ENCODE measurements at places on chromosomes 2 and 18.

DNA sequence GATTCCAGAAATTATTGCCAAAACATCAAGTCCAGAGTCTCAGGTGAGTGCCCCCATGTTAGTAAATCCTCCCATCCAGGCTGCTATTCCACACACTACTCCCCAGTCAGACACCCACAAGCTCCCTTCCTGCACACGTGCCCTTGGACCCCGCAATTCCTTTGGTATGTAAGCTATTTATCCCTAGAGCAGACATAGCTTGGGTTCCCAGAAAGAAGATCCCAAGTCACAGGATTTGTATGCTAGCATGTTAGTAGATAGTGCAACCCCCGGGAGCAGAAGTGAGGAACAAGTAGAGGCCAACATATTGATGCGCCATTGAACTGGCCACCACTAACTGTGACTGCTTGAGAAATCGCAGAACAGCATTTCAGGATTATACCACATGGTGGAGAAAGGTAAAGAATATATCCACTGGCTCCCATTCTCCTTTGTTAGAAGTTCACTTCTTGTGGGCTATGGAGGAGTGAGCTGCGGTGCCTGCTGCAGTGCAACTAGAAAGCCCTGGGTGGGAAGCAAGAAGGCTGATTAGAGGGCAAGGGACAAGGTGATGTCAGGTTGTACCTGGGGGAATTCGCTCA, 137.5 kb upstream of the CHAC2 start:
- DNase-seq, result no peak

DNA sequence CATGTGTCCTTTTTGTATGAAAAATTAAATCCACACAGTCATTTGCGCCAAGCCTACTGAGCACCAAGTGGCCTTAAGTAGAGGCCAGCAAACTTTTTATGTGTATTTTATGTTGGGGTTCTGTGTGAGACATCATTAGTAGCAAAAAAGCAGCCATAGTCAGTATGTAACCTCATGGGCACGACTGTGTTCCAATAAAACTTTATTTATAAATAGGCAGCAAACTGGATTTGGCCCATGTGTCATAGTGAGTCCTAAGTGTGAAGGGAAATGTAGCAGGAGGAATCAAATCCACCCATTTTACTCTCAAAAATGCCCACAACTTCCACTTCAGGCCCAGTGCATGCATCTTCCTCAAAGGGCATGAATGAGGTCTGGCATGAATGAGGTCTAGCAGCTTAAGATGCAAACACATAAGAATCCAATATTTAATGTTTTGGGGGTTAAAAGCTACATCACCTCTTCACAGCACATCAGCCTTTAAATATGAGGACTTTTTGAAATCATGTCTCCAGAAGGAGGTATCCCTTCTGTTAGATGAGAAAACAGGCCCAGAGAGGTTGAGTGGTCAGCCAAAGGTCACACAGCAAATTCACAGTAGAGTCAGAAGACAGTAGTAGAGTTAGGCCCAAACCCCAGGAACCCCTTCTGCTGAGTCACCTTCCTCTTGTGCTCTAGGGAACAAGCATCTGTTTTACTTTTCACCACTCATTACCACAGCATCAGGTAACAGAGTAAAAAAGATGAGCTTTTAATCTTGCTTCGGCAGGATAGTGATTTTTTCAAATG, 45.6 kb downstream of the MREG start:
- DNase-seq, result no peak

DNA sequence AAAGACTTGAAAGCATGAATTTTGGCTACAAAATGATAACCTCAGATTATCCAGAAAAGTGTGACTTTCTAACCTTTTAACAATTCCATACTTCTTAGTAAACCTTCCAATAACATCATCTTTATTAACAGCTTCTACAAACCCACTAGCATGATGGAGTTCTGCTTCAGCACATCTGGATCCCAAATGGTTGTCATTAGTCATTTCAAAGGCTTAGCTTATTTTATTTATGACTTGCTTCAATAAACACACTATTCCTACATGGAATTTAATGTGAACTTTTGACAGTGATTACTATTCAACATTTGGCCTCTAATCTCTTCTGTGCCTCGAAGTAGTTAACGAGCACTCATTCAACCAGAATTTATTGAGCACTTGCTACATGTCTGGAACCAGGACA, 808.3 kb downstream of the TSN start:
- no peak for DNase-seq

DNA sequence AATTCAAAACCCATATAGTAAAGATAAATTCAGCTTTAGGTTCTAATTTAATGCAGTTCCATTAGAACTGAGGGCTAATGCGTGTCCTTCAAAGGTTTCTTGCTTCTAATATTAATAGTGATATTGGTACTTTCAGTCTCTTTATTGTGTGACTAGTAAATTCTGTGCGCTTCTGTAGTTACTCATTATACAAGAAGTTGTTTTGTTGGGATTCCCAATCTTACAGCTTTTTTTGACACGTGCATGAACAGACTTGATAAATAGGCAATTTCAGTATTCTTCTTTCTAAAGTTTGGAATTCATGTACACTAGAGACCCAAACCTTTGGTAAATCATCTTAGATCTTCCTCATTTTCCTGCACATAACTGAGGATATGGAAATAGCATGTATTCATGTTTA, 71.8 kb downstream of the HAUS1 start:
- no peak for DNase-seq

DNA sequence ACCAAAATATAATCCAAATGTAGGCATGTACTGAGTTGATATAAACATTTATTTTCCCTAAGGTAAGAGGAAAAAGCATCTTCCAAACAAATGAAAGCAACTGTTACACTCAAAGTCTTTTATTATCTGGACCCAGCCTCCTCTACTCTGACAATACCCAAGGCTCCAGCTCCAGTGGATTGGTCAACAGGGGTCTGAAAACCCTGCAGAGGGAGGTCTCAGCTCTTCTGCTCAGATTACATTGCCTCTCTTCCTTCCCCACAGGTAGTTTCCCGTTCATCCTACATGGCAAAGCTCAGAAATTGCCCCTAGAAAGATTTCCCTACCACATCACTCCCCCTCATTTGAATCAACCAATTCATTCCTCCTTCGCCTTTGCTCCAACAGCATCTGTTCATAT, 457.0 kb downstream of the METTL4 start:
- DNase-seq, result no peak

- DNase-seq, result no peak
Observed at GRCh38 chr2:164371916-164372315, 249.4 kb downstream of the GRB14 start.

- no peak for DNase-seq
Observed at GRCh38 chr2:44578471-44579093, 216.8 kb downstream of the CAMKMT start.

DNA sequence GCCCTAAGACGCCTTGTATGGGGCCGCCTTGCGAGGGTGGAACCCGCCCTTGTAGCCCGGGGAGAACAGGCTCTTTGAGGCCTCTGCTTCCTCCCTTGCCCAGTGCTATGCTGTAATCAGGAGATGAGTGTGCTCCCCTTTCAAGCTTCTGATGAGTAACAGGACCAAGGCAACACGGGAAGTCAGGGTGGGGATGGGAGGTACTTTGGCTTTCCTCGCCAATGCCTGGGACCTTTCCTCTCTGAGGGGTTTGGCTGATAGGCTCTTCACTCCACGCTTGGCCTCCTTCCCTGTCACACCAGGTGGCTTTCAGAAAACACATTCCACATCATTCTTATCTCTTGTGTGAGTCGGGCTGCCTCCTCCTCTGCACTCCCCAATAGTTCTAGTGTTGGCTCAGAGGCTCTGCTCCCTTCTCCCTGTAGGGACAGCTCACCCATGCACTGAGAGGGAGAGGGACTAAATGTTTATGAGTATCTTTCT, 223.7 kb upstream of the TRIB2 start:
- peak; percentile 29 for DNase-seq

DNA sequence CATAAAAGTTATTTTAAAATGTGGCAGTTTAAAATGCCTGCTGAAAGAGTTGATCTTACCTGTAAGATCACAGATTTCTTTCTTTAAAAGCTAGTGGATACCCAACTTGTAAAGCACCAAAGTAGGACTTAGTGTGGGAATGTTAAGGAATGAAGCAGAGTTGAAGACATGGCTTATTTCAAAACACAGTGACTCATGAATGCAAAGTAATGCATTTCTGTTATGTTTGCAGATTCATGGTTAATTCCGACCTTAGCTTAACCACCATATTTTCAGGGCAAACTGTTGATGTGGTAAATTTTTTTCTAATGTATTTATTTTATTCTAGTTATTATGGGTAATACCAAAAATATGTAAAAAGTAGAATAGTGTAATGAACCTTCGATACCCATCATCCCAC, 206.8 kb upstream of the FOSL2 start:
- DNase-seq, result no peak

DNA sequence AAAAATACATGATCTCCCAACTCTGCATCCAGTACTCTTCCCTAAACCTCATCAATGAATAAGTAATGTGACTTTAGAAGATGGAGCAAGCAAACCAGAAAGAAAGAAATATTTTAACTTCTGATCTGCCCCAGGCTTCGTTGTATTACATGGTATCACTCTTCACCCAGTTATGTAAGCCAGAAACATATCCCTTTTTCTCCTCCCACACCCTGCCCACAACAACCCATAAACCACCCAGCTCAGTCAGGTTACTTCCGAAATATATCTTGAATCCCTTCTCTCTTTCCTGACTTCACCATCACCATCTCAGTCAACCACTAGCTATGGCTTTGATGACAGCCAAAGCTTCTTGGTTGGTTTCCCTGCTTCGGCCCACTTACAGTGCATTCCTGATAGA, 295.8 kb upstream of the PARD3B start:
- no peak for DNase-seq

DNA sequence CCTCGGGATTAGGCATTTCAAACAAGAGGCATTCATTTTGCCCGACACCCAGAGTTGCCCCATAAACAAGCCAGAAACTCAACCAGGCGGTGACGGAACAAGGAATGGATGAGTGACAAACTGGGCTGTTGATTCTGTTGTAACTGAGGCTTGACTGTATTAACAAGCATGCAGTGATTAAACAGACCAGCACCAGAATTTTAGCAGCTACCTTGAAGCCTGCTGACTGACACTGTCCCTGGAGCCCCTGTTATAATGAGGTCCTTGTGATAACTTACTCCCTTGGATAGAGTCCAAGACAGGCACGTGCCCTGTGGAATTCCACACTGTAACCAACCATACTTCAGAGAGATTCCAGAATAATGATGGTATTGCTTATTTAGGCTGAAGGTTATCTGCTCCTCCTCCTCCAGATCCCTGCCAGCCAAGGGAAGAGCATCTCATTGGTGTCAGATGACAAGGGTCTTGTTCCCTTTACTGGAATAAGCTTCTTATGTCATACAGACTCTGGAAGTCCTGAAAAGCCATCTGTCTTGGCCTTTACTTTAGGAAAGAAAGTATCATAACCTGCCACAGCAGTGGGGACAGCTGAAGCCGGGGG, 97.1 kb upstream of the RMDN2 start:
- DNase-seq, result no peak

DNA sequence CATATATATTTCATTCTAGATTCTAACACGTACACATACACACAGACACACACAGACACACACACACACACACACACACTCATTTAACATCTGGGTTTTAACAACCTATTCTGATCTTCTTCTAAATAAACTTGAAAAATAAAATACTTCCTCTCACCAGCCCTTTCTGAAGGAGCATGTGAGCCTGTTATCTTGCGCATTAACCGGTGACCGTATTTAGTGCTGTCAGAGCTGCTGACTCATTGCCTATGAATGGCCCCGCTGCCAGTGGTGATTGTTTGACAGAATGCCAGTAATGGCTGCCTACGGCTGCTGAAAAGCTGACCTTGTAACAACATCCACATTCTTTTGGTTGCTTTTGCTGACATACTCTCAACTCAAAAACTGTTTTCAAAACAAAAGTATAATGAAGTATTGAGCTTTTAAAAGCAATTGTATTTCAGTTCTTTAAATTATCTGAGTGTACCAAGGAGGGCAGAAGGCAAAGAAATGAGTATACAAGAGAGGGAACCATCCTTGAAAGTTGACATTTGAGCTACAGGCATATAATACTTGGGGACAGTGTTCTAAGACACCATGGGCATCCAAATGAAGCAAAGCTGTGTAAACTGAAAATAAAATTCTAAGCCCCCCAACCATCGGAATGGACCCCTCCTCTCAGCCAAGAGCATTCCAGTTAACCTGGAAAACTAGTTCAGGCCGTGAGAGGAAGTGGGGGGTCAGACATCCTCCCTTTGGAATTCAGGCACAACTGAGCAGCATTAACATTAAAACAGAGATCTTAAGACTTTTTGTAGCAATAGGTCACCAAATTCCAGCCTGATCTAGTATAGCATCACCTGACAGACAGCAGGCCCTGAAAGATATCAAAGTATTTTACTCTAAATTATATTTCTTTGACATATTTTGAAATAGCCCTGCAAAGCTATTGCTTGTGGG, 50.2 kb upstream of the DTNA start:
- DNase-seq, result no peak

- peak; percentile 26 for DNase-seq
Observed at GRCh38 chr18:62523631-62524439, 1.0 kb downstream of the ZCCHC2 start.

DNA sequence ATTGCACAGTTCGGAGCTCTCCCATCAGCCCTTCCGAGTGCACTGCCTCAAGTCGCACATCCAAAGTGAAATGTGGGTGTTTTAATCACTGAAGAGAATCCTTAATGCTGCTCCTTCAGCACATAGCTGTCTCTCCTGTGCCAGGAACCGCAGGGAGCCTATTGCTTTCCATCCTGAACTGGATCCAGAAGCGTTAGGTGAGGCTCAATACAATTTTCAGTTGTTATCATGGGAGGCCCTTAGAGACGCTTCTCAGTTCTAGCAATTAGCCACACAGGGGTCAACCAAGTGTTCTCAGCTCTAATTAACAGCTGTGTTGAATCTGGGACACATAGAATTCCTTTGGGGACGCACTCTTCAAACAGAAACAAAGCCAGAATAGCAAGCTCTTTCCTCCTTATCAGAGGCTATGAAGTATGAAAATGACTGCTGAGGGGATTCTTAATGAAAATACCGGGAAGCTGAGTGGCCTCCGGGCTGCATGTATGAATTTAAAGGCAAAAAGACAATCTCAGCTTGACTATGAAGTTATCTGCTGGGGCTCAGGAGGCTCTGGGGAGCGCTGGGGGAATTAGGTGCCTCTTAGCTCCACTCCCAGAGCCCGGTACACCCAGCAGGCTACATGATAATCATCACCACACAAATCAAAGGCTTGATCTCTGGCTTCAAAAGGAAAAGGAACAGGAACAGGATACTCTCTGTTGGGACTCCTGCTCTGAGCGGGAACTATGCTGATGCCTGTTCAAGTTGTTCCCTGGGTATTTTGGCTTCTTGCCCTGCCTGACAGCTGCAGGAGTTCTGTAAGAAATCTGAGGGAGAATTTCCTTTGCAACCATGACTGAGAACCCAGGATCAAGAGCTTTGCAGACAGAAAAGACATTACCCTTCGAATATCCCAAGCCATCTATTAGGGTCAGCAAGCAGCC, 55.4 kb upstream of the NCOA1 start:
- DNase-seq, result no peak

DNA sequence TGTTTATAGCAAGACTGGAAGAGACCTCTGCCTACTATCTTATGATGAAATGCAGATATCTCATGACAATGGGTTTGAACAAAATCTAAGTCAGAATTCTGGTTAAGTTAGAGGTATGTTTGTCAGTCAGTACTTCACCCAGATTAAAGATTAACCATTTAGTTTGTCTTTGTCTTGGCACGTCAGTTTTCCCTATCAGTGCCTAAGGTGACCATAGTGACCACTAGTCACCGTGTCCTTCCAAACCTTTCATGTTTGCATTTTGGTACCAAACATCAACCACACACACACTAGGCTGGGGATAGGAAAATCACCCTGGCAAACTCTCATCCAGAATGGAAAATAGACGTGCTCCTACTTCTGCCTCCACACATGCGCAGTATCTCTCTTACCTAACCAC, 248.9 kb downstream of the PIEZO2 start:
- no peak for DNase-seq
